ENCODE measurements at places on chromosomes 5 and 9.

- DNase-seq = no peak
Observed at GRCh38 chr5:11491404-11492075, 412.7 kb downstream of the CTNND2 start.

- DNase-seq = no peak
Observed at GRCh38 chr5:3032513-3032912, 281.0 kb upstream of the IRX2 start.

- no peak for DNase-seq
Observed at GRCh38 chr9:119298076-119298853, 71.0 kb downstream of the BRINP1 start.

DNA sequence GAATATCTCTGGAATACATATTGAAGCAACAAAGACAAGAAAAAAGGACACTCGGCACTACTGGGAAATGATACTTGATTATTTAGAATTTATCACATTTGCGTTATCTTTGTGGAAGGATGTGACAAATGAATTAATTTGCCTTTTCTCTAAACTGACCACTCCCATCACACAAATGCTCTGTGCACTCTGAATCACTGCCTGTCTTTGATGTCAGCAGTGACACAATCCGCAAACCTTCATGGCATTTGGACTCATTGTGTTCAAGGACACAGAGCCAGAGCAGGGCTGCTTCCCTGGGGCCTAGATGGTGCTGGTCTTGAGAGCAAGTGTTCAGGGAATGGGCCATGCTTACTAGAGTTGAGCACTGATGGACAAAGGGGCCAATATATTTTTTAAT lies 4.9 kb upstream of the KIF4B start:
- DNase-seq = no peak

DNA sequence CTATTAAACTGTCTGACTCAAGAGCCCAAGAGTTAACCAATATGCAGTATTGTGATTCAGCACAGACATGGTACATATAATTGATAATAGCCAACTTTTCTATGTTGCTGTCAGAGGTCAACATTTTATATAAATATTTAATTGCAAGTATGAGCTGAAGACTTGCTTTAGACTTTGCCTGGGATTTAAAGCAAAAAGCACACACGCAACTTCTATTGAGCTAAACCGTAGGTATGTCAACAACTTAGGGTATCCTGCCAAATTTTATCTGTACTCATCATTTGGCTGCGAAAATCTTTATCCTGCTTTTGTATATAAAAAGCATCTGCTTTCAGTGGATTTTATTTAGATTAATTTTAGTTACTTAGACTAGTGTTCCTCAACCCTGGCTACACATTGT lies 27.4 kb downstream of the UHRF2 start:
- no peak for DNase-seq

DNA sequence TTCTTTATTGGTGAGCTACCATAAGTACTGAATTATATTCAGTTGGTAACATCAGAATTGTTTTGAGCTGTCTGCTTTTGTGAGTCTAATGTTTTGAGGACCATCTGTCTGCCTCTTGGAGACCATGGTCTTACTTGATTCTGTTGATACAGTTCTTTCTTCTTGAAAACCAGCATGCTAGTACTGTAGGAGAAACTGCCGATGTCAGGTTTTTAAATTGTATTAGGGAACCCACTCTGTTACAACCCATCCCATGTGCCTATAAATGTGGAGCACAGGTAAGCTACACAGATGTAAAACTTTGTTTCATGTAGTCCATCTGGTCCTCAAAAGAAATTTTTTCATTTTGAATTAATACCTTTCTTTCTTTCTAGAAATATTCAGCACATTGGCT lies 103.4 kb upstream of the DMRTA1 start:
- DNase-seq = no peak

DNA sequence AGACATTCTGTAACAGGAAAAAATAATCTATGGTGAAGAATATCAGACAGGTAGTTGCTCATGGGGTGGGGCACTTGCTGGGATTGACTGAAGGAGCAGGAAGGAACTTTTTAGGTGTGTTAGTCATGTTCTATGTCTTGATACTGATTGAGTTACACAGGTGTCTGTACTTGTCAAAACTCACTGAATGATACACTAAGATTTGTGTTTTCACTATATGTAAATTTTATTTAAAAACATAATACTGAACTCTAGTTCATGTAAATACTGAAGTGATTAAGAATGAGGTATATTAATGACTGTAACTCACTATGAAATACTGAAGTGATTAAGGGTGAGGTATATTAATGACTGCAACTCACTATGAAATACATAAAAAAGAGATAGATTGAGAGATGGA lies 28.5 kb downstream of the IL6ST start:
- DNase-seq = no peak

DNA sequence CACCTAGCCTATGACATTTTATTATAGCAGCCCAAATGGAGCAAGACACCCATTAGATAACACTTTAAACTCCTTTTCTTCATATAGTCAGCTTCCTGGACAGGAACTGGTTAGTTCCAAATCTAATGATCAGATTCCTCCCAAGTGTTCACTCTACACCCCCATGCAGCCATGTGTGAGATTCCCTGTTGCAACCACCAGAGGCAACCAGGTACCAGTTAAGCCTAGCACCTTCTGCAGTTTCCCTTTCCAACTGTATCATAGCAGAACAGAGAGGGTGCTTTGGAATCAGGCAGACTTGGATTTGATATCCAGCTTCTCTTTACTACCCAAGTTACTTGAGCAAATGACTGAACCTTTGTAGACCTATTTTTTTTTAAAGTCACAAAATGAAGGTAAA lies 296.6 kb upstream of the PCSK5 start:
- DNase-seq = no peak

Data from stimulated activated CD4-positive, alpha-beta T cell treated with anti-CD3 and anti-CD28 coated beads, TNF-alpha, amount 100 ng/mL, for 1 hour (primary cell).